ENCODE measurements at places on chromosomes 7 and 10.

DNA sequence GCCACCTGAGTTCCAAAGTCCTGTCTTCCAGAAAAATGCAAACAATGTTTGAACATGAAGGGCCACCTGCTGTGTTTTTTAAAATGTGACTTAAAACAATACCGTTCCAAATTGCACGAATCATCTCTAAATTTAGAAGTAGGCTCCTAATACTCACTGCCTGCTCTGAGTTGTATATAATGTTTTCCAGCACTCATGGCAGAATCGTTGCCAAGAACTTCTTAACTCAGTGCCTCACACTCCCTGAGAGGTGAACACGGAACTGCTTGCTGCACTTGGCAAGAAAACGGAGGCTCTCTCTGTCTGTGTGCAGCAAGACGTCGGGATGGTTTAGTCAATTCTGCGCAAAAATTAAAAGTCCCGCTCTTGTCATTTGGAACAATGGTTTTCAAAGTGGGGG is 757.3 kb upstream of the AUTS2 start:
- DNase-seq = peak; percentile 61

DNA sequence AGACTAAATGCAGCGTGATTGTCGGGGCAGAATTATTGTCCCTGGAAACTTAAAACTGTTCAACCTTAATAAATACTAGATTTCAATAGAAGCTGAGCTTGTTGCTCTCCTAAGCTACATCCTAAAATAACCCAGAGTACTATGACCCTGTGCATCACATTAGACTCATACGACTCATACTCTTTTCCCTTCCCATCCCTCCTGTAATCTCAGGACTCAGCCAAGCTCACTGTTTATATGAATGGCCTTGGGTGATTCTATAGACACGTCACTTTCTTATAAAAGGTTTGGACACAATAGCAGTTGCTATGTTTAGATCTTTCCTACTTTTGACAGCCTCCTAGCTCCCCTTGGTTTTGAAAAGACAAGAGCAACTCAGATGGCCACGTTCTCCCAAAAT is 17.2 kb downstream of the TCF7L2 start:
- DNase-seq = peak; percentile 82

DNA sequence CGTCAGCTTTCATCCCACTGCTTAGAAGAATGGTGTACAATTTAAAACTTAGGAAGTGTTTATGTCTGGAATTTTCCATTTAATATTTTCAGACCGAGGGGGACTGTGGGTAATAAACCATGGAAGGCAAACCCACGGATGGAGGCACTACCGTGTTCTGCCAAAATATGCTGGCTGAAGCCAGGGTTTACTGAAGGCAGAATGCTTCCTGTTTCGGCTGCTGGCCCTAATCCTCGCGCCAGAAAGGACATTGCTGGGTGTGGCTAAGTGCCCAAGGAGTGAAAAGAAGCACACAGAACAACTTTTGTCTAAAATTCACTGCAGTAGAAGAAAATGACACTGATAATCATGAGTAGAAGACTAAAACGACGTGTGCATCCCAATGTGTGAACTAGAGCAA is 32.3 kb downstream of the PITRM1 start:
- DNase-seq = no peak

- DNase-seq = no peak
These were observed 1.1 kb downstream of the ADRA2A start for GRCh38 chr10:111077785-111078504.

GRCh38 chr7:128066858-128067257 is 35.6 kb upstream of the LRRC4 start:
- no peak for DNase-seq

GRCh38 chr7:23531050-23531793 is 559 bp downstream of the TRA2A start:
- DNase-seq = peak; percentile 71

- DNase-seq = no peak
These were observed 6.4 kb upstream of the SRI start for GRCh38 chr7:88226201-88226600.

- DNase-seq = no peak
These were observed 105.9 kb upstream of the ARID5B start for GRCh38 chr10:61795551-61795950.

DNA sequence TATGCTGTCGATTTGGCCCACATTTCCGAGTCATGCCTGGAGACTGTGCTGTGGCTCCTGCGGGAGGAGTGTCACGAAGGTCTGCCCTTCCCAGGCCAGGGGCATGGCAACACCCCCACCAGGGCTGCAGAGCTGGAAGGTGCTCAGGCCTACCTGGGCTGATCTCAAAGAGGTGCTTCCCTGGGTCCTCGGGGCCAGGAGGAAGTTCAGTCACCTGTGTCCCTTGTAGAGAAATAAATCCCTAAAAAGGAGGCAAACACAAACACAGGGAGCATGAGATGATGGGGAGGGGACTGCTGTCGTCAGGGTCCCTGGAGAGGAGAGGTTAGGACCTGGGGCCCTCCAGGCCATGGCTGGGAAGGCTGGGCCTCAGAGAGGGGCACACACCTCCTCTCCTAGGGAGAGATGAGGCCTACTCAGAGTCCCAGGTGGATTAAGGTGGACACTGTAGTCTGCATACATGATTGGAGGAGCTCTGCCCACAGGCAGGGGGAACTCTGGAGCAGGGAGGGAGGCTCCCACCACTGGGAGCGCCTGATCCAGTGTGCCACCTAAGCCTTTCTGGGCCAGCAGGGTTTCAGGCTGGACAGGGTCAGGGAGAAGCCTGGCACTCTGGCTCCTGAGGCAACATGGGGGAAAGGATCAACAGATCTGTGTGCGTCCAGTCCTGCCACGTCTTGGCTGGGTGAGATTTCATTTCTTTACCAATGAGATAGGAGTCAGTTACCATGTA is 49.4 kb downstream of the ARHGAP22 start:
- no peak for DNase-seq

DNA sequence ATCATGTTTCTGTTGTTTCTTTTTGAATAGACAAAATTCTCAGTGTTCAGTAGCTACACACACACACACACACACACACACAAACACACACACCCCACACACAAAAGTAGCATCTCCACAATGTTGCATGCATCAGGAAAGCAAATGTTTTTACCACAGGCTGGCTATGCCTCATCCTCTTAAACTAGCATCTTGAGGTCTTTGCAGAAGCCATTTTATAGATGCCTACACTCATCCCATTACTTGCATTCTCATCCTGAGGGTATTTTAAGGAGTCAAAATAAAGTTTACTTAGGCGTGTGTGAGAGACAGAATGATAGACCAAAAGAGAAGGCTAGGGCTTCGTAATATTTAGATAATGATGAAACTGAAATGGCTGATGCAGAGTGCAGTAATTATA is 7.9 kb upstream of the INHBA start:
- DNase-seq = no peak

- peak; percentile 23 for DNase-seq
These were observed 228.8 kb downstream of the HDAC9 start for GRCh38 chr7:18724318-18724717.

DNA sequence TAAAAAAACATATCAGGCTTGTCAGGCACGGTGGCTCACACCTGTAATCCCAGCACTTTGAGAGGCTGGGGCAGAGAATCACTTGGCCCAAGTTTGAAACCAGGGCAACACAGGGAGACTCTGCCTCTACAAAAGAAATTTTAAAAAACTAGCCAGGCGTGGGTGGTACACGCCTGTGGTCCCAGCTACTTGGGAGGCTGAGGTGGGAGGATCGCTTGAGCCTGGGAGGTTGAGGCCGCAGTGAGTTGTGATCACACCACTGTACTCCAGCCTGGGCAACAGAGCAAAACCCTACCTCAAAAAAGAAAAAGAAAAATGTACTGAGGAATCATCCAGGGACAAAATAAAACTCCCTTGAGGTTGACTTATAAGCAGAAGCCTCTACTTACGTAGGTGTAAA is 149.9 kb upstream of the KLF14 start:
- DNase-seq = no peak

- DNase-seq = no peak
These were observed 171.2 kb downstream of the GFRA1 start for GRCh38 chr10:116101616-116102315.

- no peak for DNase-seq
These were observed 273.8 kb downstream of the NRG3 start for GRCh38 chr10:82148764-82149163.

DNA sequence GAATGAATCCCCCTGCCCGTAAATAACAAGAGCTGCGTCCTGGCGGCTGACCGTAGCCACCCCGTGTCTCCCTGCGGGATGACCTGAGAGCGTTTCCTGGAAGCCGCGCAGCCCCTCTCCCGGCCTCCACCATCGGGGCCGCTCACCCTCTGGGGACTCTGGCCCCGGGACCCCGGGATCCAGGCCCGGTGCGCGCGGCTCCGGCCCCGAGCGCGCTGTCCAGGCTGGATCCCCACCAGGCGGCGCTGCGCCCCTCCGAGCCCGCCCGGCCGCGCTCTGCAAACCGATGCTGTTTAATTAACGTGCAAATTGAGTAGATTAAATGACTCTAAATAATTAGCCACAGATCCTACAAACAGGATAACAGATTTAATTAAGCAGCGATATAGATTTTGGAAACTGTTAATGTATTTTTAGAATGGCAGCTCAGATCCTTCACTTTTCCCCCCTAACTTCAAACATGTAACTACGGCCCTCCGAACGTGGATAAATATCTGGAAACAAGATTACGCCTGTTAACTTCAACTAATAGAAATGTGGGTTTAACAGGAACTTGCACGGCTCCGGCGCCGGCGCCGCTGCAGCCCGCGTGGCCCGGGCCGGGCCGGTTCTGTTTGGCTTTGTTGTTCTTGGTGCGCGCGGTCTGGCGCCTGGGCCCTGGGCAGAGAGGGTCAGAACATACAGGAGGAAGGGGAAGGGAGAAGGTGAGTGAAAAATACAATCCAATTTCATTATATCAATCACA is 7.1 kb upstream of the UNCX start:
- DNase-seq = no peak
